ENCODE measurements at places on chromosomes 12 and 14.

DNA sequence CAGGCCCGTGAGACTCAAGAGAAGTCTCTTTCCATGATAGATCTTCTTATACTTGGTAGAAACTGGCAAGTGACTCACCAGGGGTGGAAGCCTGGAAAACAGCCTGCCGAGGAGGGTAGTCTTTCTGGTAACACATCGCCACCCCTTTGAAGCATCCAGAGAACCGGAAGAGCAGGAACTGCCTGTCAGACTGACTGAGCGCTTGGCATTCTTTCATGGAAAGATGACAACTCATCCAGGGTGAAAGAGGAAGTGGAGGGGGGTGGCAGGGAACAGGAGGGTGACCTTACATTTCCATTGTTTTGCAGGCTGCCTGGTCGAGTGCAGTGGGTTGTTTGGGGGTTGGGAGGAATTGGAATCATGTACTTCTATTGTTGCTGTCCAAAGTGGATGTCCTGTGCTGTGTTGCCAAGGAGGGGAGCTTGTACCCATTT is 34.5 kb downstream of the PRKCH start:
- peak; percentile 75 for DNase-seq
- H3K4me3 ChIP-seq: no peak overlapping the region
- no peaks in the 10 kb centered on the region for H3K27me3 ChIP-seq
- H3K4me1 ChIP-seq: no peaks in the 10 kb centered on the region

GRCh38 chr12:42564996-42565395 is 24.6 kb downstream of the PRICKLE1 start:
- no peak for DNase-seq
- no peak overlapping the region for H3K27ac ChIP-seq
- peaks cover 5% of the 10 kb centered on the region for H3K4me1 ChIP-seq
- no peaks in the 10 kb centered on the region for H3K27me3 ChIP-seq
- H3K4me3 ChIP-seq: no peak overlapping the region

DNA sequence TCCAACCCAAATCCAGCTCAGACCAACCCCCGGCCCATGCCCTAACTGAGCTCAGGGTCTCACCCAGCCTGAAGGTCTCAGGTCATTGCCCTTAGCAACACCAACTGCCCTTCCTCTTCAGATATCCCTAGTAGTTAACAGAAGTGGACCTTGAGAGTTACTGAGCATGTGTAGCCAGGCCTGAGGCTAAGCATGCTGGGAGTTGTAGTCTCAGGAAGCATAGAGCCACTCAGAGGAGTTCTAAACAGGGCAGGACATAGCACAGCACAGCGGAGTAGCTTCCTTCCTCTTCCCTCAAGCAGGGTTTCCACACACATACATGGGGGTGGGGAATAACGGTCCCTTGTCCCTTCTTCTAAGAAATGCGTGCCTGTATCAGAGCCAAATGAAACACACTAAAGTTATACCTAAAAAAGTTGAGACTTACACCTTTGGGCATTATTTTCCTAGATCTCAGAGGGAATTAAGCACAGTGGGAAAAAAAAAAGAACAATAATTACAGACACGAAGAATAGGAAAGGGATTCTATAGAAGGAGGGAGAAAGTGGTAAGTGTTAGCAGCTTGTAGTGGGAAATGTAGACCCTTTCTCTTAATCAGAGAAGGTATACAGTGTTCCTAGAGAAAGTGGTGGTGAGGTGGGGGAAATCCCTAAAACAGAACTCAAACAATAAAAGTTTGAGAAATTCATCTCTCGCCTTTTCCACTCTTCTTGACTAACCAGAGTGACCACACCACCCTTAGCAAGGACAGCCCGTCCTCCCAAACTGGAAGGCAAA is 4.4 kb downstream of the KMT2D start:
- H3K36me3 ChIP-seq: peaks cover 40% of the 10 kb centered on the region
- peaks cover 8% of the 10 kb centered on the region for H3K4me1 ChIP-seq
- H3K4me3 ChIP-seq: peak overlapping the region; percentile 96
- DNase-seq: peak; percentile 33

DNA sequence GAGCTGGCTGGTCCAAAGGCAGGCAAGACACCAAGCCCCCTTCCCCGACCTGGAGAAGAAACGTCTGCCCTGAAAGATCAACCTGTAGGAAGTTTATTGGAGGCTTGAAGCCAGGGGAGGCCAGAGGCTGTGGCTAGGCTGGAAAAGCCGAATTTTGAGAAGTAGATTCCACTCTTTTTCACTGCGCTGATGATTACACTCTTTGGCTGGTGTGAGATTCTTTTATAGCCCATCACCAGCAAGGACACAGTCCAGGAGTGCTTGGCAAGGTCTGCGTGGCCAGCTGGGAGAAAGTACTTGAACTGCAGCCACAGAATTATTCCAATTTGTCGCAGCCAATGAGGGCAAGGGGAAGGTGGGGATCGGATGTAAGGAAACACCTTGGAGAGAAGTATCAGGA is 45.0 kb downstream of the SYNE3 start:
- peak overlapping the region; percentile 29 for H3K27ac ChIP-seq
- no peaks in the 10 kb centered on the region for H3K27me3 ChIP-seq
- H3K4me1 ChIP-seq: peaks cover 3% of the 10 kb centered on the region
- peaks cover 19% of the 10 kb centered on the region for H3K36me3 ChIP-seq

DNA sequence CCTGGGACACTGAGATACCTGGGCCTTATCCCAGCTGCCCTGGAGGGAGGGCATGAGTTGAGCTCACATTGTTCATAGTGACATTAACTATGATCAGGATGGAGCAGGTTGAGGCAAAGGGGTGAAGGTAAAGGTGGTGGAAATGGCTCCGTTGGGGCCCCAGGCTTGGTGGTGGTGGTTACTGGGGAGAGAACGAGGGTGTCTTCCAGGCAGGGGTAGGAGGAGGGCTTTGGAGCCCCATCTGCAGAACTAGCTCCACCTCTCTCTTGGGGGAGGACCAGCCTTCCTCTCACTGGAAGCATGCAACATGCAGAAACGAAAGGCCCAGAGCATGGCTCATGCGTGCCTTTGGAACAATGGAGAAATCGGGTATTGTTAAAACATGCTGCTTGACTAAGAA is 217.0 kb downstream of the SLC41A2 start:
- DNase-seq: no peak

DNA sequence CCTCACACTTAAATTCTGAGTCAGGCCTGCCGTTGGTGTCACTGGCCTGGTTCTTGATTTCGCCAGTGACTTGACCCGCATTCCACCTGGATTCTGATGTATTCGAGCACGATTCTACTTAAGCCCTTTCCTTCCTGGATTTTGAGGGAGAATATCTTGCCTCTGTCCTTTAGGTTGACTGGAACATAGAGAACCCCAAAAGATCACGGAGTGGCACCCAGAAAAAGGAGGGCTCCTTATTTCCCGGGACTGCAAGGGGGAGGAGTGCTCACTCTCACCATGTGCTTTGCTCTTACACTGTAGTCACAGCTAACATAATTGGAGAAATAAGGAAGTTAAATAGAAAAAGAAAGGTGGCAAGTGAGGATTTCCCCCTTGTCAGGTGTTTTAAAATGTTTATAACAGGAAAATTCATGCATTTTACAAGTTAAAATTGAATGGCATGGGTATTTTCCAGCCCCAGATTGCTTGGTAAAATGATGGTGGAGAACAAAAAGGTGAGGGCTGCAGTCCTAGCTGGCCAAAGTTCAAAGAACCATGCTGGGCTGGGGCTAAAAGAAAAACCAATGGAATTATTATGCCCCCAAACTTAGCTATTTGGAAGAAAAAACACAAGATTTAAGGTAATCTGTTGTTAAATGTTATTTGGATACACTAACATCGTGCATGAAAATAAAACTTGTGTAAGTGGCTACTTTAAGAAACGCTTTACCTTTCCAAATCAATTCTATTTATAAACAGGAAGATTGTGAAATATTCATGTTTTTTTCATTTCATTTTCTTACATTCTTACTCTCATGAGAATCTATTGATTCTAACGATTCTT is 8.9 kb downstream of the FOXA1 start:
- no peak overlapping the region for H3K27ac ChIP-seq
- H3K36me3 ChIP-seq: no peaks in the 10 kb centered on the region
- peaks cover 45% of the 10 kb centered on the region for H3K27me3 ChIP-seq
- no peak for DNase-seq

- no peak for DNase-seq
- no peak overlapping the region for H3K4me3 ChIP-seq
- H3K36me3 ChIP-seq: no peaks in the 10 kb centered on the region
- no peak overlapping the region for H3K27ac ChIP-seq
- no peaks in the 10 kb centered on the region for H3K27me3 ChIP-seq
These were observed 123.4 kb downstream of the SLC5A8 start for GRCh38 chr12:101086490-101087135.

- H3K36me3 ChIP-seq: no peaks in the 10 kb centered on the region
- no peaks in the 10 kb centered on the region for H3K4me1 ChIP-seq
- H3K27me3 ChIP-seq: no peaks in the 10 kb centered on the region
- H3K27ac ChIP-seq: no peak overlapping the region
These were observed 1110.6 kb downstream of the SLC6A15 start for GRCh38 chr12:83801972-83802371.

GRCh38 chr12:89965993-89966392 is 257.4 kb upstream of the ATP2B1 start:
- H3K4me1 ChIP-seq: no peaks in the 10 kb centered on the region
- H3K36me3 ChIP-seq: no peaks in the 10 kb centered on the region
- H3K27me3 ChIP-seq: no peaks in the 10 kb centered on the region
- no peak for DNase-seq

GRCh38 chr14:84273181-84273580 is 1256.8 kb upstream of the FLRT2 start:
- DNase-seq: no peak
- H3K27me3 ChIP-seq: no peaks in the 10 kb centered on the region
- H3K4me1 ChIP-seq: no peaks in the 10 kb centered on the region
- no peaks in the 10 kb centered on the region for H3K36me3 ChIP-seq

DNA sequence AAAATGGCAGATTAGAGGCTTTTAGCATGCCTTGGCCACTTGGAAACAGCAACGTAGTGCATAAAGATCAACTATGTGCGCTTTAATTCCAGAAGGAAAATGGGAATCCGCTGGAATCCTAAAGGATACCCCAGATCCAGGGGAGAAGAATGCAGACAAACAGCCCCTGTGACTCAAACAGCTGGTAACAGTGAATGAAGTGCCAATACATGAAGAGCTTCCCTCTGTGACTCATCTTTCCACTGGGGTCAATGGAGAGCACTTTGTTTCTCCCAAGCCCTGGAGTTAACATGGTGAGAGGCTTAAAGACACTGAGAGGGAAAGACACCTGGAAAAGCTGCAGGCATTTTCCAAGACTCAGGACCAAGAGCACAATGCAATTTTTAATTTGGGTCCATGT is 263.1 kb downstream of the CEP128 start:
- H3K27ac ChIP-seq: no peak overlapping the region
- no peaks in the 10 kb centered on the region for H3K36me3 ChIP-seq
- no peaks in the 10 kb centered on the region for H3K4me1 ChIP-seq
- no peak for DNase-seq

All from ascending aorta (tissue), 2 donors.